Stimulated activated CD8-positive, alpha-beta memory T cell treated with anti-CD3 and anti-CD28 coated beads, Interleukin-2, amount 100 ng/mL, for 1 hour (primary cell): ENCODE measurements at places on chromosomes 1 and 21.

GRCh38 chr1:245605480-245606156 lies 450.8 kb downstream of the KIF26B start:
- DNase-seq: no peak

DNA sequence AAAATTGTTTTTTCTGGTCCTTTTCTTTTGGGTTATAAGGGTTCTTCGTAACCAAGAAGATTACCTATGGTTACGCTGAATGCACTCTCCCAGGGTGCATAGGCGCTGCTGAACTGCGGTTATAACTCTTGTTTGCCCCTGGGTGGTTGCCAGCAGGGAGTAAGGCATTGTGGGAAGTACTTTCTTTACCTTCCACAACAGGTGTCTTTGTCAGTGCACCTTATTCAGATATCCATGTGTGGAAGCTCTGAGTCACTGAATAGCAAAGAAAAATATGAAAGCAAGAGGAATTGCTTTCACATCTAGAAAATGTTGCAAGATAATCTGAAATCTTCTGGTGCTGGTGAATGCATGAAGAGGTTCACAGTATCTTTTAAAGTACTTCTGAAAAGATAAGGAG lies 124.4 kb upstream of the CACYBP start:
- no peak for DNase-seq

DNA sequence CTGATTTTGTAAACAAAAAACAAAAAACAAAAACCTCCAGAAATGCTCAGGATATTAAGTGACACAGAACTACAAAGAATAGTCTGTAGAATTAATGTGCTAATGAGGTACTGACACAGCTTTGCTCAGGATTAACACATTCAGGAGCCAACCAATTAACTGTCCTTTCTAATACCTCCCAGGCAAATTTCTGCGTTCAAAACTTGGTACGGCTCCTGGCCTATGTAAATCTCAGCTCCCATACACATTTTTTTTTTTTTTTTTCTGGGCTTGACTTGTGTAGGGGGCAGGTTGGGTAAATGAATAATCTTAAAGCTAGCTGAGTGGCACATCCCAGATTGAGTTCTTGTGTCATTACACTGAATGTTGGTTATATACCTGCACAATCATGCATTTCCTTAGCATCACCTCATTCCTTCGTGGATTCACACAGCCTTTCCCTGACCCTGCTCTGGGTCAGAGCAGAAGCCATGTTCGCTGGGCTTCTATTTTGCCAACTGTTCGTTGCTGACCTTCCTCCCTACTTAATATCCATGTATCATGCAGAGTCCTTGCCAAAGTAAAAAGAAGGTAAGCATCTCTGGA lies 12.6 kb upstream of the IER5 start:
- no peak for DNase-seq

DNA sequence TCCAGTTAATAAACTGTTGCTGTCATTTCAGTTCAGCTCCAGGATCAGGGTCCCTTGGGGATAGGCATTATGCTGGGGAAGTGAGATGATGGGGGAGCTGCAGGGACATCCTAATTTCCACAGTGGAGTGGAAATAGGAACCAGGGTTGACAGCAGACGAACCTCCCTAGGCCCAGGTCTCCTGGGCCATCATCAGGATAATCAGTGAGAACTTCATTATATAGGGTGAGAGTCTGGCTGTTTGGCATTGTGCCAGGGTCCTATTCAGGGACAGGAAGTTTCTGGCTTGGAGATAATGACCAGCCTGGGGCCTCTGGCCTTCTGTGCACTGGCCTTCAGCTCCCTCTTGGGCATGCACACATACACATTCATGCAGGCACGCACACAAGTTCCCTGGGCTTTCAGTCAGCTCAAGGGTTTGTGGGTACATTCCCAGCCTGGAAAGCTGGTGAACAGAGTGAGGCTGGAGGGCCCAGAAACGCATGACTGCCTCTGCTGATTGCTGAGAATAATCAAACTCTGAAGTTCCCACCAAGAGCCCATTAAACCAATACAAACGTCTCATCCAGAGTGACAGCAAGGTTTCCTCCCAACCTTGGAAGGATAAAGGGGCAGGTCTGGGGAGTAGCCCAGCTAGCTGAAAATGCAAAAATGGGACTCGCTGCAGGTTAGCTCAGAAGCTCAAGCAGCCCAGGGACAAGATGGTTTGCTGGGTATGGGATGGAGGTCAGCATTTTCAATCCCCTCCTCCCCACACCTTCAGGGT lies 13.9 kb upstream of the LRIG2 start:
- no peak for DNase-seq

- no peak for DNase-seq
Observed at GRCh38 chr21:16519036-16519435, 789.3 kb downstream of the USP25 start.

DNA sequence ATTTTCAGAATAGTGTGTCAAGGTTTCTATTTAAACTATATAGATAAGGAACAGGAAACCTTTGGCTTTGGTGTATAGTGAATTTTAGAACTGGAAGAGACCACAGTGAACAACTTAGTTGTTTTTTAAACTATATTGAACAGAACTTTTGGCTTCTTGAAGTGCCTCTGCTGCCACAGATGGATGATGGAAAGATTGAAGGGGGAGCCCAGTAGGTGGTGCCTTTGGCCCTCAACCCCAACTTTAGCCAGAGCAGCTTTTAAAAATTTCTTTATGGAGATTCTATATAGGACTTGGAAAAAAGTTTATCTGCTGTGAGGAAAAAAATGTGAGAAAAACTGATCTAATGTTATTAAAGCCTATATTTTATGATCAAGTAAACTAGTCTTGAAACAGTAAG lies 50.2 kb downstream of the SWT1 start:
- DNase-seq: no peak

DNA sequence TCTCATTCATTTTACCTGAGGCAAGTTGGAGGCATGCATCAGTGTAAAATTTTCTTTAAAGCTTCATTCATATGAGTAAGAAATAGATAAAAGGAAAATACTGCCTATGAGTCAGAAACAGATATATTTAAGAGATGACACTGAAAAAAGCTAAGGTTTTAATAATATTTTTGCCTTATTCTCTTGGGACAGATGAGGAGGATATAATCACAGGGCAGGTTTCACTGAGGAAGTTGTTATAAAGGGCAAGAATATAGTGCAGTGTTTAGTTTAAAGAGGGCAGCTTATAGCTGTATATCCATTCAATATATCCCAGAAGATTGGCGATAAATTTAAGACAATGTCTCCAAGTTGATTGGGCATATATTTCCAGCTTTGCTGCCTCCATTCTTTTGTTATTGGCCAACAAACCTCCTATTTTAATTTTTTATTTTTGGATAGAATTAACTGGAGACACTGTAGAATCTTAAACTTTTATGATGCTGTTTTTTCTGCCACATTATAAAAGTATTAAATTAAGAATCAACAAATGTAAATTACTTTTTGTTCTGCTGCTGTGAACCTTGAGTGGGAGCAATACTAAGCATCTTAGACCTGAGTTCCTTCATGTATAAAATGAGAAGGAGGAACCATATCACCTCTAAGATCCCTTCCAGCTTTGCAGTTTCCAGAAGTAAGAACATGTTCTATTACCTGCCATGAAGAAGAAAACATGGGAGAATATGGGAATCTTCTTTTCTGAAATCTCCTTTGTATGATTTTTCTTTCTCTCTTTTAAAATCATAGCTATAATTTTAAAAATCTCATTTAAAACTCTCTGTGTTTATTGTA lies 171.6 kb downstream of the S1PR1 start:
- no peak for DNase-seq

- no peak for DNase-seq
Observed at GRCh38 chr1:52520148-52520547, 32.7 kb downstream of the TUT4 start.

GRCh38 chr1:217244971-217245370 lies 385.9 kb downstream of the GPATCH2 start:
- no peak for DNase-seq

DNA sequence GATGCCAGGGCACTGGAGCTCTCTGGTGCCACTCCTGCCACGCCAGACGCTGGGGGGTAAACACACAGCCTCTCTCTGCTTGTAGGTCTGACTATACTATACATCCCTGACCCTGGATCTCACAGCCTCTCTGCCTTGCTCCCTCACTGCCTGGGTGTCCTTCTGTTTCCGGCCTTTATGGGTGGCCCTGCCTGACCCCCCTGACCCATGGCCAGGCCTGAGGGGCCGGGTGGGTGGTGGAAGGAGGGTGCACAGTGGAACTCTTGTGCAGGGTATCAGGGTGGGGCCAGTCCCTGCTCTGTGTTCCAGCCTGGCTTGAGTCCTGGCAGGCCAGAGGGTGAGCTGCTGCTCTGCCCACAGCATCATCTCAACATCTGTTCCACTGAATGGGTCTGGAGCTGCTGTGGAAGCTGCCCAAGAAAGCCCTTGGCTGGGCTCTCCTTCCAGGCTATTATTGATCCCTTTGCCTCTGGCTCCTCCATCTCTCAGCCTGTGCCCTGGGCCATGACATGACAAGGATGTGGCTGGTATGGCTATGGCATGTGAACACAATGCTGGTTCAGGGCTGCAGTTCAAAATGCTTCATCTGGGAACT lies 17.2 kb upstream of the SYNC start:
- no peak for DNase-seq

- DNase-seq: no peak
Observed at GRCh38 chr1:193729429-193729828, 543.0 kb upstream of the B3GALT2 start.

DNA sequence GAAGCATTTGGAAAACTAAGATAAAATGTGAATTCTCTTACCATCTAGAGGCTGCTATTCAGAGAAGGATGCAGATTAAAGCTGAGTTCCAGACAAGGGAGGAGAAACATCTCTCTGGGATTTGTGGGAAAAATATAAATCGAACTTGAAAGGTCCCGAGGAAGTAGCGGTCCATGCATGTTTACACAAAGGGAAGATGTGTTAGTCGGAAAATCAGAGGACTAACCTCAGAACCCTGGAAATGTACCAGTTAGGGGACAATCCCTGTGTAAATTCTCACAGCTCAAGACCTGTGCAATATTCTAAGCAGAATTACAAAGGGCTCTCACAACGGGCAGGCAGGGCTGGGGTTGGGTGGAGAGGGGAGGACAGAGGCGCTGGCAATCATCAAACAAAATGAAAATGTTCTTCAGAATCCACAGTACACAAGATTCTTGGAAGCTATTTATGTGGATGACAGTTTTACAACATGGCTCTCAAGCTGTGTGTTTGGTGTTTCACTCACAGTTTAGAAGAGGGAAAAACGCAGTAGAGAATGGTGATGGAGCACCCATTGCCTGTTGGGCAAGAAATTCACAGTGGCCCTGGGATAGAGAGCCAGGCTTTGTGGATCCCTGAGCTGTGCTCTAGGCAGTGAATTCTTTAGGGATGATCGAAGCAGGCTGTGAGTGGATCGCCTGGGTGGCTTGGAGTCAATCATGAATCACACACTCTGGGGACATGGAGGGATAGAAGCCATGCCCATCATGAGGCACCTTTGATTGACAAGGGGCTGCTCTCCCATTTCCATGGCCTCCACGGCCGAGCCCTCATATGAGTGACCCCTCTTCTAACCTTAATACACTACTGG lies 47.6 kb downstream of the KCNJ6 start:
- DNase-seq: no peak

GRCh38 chr1:53321366-53321765 lies 6.5 kb downstream of the LRP8 start:
- DNase-seq: no peak

- no peak for DNase-seq
Observed at GRCh38 chr1:913491-914130, 10.1 kb upstream of the SAMD11 start.

GRCh38 chr1:225883616-225884265 lies 1.6 kb upstream of the TMEM63A start:
- no peak for DNase-seq

DNA sequence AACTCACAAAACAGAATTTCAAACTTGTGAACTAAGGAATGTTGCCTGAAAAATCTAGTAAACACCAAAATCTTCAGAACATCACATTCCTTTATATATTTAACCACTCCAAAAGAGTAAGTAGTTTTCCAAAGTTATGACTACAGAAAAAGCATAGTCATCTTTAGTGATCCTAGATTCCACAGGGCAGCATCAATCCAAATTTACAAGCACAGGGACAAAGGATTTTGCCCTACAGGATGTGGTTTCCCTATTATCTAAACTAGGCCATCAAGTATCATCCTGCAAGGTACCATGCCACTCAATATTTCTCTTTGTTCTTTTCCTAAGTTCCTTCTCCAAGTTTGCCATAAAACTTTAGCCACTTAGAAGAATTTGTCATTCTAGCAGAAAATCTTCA lies 33.0 kb downstream of the COP1 start:
- DNase-seq: no peak

- no peak for DNase-seq
Observed at GRCh38 chr1:44154049-44154448, 12.6 kb upstream of the KLF18 start.

DNA sequence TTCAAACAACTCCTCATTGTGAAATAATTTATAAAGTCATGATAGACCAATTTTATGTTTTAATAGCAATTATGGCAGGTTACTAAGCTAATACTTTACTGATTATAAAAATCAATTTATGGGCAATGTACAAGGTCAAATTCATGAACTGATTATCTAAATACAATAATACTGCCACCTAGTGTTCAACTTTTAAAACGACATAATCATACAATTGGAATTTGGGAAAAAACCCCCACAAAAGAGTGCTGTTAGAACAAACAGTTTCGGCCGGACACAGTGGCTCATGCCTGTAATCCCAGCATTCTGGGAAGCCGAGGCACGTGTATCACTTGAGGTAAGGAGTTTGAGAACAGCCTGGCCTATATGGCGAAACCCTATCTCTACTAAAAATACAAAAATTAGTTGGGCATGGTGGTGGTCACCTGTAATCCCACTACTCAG lies 14.0 kb downstream of the GTF2B start:
- DNase-seq: no peak

- no peak for DNase-seq
Observed at GRCh38 chr1:201570886-201571624, 32.1 kb downstream of the NAV1 start.

- no peak for DNase-seq
Observed at GRCh38 chr1:241822846-241823245, 25.2 kb upstream of the EXO1 start.
